Cardiac muscle cell (in vitro differentiated cells and primary cell): ENCODE measurements at places on chromosomes 13 and 19. TPM values are rescaled to one million over a fixed set of nuclear protein-coding genes. Genes with fewer than 3 reads are reported as not detected.

Gene SIGLEC12
- total RNA-seq: not detected in 2 replicates

DNA sequence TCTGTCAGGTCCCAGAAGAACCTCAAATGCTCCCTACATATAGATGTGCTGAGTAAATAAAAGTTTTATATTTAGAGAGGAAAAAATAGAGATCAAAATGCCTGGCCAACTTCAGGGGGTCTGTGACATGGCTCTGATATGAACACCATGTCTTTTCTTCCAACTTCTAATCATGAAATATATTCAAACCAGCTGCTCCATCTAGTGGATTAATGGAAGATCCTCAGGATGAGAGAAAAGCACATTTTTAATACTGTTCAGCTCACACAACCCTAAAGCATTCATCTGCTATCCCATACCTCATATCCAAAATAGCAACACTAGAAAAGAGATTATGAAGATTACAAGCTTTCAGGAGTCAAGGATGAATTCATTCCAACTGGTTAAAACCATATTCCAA lies 56.0 kb upstream of the DOCK9 start:
- H3K36me3 ChIP-seq: no peaks in the 10 kb centered on the region
- H3K27me3 ChIP-seq: no peaks in the 10 kb centered on the region
- H3K27ac ChIP-seq: no peak overlapping the region
- no peak overlapping the region for H3K4me3 ChIP-seq

DNA sequence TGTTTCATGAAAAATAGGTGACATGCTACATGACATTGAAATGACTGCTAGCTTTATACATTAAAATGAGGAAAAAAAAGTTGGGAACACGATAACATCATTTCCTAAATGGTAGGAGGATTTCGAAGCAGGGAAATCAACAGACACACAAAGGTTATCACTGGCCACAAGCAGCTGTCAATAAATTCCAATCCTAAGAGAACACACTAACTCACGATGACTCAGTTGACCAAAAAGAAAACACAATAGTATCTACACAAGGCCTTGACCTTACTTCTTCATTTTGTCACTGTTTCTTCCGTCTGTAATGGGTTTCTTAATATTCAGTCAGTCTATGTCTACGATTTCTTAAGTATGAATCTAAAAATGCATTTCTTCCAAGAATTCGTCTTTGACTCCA lies 36.5 kb downstream of the STARD13 start:
- no peaks in the 10 kb centered on the region for H3K27me3 ChIP-seq
- peaks cover 56% of the 10 kb centered on the region for H3K4me1 ChIP-seq
- H3K4me3 ChIP-seq: no peak overlapping the region

- peaks cover 10% of the 10 kb centered on the region for H3K4me1 ChIP-seq
- no peak overlapping the region for H3K4me3 ChIP-seq
- H3K27me3 ChIP-seq: no peaks in the 10 kb centered on the region
- H3K36me3 ChIP-seq: peaks cover 21% of the 10 kb centered on the region
- no peak overlapping the region for H3K27ac ChIP-seq
- DNase-seq: no peak
These were observed 4.5 kb downstream of the MAP2K7 start for GRCh38 chr19:7908078-7908699.

Gene KLK13
- 0.45 TPM in 1 of 2 replicates, not detected in the other for total RNA-seq

DNA sequence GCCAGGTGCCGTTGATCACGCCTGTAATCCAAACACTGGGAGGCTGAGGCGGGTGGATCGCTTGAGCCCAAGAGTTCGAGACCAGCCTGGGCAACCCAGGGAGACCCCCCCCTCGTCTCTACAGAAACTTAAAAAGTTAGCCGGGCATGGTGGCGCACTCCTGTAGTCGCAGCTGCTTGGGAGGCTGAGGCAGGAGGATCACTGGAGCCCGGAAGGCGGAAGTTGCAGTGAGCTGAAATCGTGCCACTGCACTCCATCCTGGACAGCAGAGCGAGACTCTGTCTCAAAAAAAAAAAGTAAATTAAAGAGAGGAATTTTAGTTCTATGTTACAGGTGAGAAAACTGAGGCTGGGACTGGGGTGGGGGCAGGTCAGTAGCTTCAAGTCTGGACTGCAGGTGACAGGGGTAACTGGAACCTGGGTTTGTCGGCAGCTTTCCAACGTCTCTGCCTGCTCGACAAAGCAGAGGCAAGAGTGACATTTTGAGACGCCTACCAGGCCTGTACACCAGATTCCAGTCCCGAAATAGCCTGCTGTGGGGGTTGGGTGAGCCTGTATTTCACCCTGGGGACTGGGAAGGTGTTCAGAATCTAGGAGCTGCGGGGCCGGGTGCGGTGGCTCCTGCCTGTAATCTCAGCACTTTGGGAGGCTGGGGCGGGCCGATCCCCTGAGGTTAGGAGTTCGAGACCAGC lies 1.2 kb downstream of the SELENOW start:
- peak; percentile 94 for DNase-seq
- H3K27ac ChIP-seq: peak overlapping the region; percentile 100
- peak overlapping the region; percentile 68 for H3K4me3 ChIP-seq
- H3K27me3 ChIP-seq: no peaks in the 10 kb centered on the region
- H3K4me1 ChIP-seq: peaks cover 11% of the 10 kb centered on the region
- H3K36me3 ChIP-seq: peaks cover 37% of the 10 kb centered on the region

Gene ZNF442
- 2.7 and 3.6 TPM in 2 replicates for total RNA-seq
